ENCODE measurements at places on chromosomes 7 and 10.

DNA sequence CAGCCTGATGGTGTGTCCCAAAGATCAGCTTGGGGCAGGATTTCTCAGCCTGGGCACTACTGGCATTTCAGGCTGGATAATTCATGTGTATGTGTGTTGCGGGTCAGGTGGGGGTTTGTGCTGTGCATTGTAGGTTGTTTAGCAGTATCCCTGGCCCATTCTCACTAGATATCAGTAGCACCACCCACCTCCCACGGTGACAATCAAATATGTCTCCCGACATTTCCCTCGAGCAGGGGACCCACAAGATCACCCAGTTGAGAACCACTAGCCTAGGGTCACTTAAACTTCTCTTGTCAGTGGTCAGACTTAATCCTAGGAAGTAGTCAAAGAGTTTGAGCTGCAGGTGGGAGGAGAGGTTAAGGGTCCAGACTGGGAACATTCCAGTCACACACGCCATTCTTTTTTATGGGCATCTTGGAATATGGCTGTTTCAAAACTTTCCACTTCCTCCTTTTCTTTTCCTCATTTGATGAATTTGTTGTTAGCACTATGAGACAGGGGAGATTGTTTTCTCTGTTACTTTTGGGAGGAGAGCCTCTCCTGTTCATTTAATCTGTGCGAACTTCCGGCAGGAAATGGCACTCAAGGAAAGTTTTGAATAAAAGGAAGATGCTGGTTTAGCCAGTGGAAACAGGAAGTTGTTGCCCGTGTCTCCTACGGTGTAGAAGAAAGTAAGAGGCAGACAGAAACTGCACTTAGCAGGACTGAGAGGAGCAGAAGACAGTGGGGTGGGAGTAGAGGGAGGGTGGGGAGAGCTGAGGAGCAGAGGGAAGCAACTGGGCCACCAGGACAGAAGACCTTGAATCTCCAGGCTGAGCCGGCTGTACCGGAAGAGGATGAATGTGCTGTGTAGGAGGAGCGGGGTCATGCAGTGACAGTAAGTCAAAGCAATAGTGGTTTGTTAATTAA, 17.6 kb upstream of the EXOC6 start:
- no peak for DNase-seq

GRCh38 chr7:136256491-136256890, 279.3 kb upstream of the MTPN start:
- DNase-seq, result no peak

DNA sequence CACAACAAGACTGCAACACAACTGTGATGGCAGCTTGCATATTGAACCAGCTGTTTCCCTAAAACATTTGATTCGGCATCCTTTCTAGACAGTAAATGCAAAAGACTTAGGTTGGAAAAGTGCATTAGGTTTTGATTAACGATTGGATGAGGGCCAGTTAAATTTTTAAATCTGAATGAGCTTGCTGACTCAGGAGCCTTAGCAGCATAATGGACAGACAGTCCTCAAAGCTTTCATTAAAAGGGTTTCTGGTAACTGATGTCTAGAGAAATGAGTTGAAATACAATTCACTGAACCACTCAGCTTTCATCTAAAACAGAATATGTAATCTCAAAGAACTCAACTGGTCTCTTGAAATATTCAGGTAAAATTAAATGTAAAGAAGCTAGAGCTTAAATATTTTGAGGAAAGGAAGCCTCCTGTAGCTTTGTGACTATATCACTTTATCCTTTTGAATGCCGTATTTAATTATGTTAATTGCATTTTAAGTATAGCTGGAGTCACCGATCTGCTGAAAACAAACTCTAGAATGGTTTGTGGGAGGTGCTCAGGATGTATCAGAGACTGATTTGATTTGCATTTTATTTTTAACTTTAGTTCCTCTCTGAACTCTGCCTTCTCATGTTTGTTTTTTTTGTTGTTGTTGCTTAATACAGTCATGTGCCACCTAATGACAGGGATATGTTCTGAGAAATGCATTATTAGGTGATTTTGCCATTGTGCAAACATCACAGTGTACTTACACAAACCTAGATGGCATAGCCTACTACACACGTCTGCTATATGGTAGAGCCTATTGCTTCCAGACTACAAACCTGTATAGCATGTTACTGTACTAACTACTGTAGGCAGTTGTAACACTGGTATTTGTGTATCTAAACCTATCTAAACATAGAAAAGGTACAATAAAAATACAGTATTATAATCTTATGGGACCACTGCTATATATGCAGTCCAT, 29.2 kb upstream of the ATRNL1 start:
- DNase-seq, result no peak

DNA sequence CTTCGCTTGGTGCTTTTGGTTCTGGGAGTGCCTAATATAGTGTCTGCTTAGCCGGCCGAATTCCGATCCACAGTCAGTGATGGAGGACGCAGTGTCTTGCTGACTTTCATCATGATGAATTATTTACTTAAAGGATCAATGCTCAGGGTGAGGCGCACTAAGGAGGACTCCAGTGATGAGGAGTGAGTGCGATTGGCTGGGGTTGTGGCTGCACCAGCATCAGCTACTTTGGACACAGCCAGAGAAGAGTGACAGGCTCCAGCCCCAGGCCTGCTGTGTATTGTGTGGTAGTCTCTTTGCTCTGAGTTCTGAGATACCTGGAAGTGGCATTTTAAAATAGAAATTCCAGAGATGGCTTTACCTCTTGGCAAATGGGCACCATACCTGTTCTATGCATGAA, 73.3 kb upstream of the ANLN start:
- DNase-seq, result no peak

DNA sequence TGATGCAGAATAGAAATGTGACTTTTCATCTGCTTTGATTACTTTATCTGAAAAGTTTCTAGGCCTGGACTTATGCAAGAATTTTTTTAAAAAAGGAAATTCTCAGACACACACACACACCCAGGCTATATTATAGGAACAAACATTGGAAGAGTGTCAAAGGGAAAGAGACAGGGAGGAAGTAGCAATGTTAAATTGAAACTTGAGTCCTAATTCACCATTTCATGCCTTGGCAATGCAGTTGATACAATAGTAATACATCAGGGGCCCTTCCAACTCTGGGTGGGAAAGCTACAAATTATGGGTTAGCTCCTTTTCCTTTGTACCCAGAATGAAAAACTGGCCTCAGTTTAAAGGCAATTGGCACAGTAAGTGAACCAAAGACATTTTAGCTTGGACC, 258.0 kb upstream of the LYZL1 start:
- no peak for DNase-seq

Data from T-cell (primary cell).